ENCODE measurements at places on chromosomes 12 and 14.
A peak's percentile ranks its signal among the peaks of the same experiment; 100 is the strongest.

DNA sequence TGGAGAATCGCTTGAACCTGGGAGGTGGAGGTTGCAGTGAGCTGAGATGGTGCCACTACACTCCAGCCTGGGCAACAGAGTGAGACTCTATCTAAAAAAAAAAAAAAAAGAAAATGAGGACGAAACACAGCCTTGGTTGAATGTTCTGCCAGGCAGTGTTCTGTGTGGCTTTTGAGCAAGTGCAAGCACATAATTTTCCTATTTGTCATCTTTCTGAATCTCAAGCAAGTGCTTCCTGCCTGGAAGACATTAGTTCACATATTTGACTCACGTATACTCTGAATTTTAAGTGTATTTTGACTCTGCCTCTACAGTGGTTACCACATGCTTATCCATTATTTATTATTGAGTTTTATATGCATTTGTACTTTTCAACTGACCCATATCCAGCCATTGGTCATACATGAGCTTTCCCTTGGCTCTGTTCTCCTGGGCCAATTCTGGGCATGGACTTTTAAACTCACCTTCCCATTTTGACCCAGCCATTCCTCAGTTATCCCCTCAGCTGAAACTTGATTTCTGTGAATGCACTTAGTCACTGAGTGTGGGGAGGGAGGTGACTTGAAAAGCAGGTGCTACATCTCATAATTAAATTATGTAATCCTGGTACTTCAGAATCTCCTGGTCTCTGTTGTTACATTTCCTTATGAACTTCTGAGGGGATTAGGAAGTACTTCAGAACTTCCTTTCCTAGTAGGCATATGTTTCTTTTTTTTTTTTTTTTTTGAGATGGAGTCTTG lies 8.1 kb downstream of the OR10G2 start:
- DNase-seq, result peak; percentile 71

DNA sequence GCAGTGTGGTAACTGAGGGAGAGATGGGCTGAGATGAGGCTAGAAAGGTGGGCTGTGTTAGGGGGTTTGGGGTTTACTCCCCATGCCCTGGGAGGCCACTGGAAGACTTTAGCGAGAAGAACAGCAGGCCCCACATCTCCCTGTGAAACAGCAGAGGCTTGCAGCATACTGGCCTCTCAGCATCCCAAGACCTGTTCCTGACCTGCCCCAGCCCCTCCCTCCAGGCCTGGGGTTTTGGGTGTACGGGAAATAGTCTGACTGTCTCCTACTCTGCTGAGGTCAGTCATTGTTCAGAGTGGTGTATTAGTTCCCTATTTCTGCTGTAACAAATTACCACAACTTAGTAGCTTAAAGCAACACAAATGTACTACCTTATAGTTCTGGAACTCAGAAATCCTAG lies 103.5 kb upstream of the HIF1A start:
- DNase-seq, result no peak

GRCh38 chr12:32918890-32919801 lies 22.6 kb upstream of the PKP2 start:
- DNase-seq, result no peak

DNA sequence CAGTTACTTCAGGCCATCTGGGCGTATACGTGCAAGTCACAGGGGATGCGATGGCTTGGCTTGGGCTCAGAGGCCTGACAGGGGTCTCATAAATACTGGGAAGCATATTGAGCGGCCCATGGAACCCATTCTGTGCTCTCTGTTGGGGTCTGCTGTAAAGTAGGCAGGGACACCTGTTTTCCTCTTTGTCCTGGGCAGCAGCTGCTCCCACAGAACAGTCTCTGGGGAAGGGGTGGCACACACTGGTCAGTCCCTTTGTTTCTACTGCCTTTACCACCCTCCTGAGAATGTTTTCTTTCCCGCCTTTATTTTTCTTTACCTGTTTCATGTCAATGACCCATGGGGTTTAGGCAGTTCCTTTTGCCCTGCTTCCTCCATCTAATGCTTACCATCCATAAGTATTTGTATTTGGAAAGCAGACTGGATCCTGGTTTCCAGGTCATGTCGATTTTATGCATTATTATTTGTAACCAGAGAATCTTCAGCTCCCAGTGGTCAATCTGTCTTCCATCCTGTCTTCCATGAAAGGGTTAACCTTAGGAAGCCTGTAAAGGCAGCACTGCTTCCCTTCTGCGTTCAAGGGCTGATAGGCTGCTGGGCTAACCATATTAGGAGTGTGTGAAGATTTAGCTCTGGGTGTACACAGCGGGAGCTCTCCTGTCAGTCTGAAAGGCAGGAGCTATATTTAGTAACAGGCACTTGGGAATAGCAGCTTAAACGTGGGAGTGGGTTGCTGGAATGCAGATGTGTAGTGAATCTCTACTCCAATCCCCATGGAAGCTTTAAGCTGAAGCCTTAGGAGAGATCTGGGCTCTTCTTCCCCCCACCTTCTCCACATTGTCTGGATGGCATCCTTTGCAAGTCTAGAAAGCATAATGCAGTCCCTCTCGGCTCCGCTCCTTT lies 124.0 kb downstream of the DYRK2 start:
- no peak for DNase-seq

- no peak for DNase-seq
These were observed 1.3 kb downstream of the TRIM9 start for GRCh38 chr14:51093371-51094281.

GRCh38 chr12:70849265-70849960 lies 71.1 kb downstream of the PTPRR start:
- no peak for DNase-seq

- no peak for DNase-seq
These were observed 13.7 kb downstream of the ATG2B start for GRCh38 chr14:96349286-96350075.

- DNase-seq, result no peak
These were observed 43.6 kb downstream of the RFLNA start for GRCh38 chr12:124338448-124338847.

- DNase-seq, result no peak
These were observed 102.7 kb downstream of the LRRIQ1 start for GRCh38 chr12:85138833-85139232.

- DNase-seq, result no peak
These were observed 60.4 kb upstream of the IFNG-AS1 start for GRCh38 chr12:67928621-67929383.

DNA sequence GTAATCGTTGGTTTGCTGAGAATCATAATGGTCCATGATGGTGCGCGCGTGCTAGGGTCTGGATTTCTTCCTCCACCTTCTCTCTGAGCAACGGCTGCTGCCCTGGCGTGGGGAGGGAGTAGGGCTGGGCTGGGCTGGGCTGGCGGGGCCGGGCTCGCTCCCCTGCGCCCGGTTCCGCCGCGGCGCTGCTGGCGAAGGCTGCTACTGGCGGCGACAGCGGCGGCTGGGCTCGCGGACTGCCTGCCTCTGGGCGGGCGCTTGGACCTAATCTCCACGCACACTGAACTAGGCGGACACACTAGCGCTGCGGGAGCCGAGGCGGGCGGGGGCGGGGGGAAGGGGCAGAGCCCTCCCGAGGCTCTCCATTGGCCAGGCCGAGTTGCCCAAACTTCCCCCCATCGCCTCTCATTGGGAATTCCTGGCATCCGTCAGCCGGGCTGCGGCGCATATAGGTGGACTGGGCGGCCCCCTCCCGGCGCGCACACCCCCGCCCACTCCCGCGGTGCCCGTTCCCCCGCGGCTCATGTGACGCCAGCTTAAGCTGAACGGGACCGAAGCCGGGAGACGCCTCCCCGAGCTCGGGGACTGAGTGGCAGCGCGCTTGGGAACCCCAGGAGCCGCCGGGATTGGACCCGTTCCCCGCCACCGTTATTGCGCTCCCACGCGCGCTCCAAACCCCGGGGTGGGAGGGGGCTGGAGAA lies at the start of gene ACTN1:
Gene ACTN1, minus strand, starts transcription at position 282 of the 701 bp plus-strand sequence. Its CDS starts 246 bp downstream, at position 36.
- peak; percentile 82 for DNase-seq

Measured in kidney epithelial cell (primary cell).